Activated CD4-positive, alpha-beta memory T cell treated with anti-CD3 and anti-CD28 coated beads, Interleukin-2, amount 10 ng/mL, durations not matched to agents 7 days and 5 days (primary cell): ENCODE measurements at places on chromosomes 3 and 15. TPM values are rescaled to one million over a fixed set of nuclear protein-coding genes. Genes with fewer than 3 reads are reported as not detected.

DNA sequence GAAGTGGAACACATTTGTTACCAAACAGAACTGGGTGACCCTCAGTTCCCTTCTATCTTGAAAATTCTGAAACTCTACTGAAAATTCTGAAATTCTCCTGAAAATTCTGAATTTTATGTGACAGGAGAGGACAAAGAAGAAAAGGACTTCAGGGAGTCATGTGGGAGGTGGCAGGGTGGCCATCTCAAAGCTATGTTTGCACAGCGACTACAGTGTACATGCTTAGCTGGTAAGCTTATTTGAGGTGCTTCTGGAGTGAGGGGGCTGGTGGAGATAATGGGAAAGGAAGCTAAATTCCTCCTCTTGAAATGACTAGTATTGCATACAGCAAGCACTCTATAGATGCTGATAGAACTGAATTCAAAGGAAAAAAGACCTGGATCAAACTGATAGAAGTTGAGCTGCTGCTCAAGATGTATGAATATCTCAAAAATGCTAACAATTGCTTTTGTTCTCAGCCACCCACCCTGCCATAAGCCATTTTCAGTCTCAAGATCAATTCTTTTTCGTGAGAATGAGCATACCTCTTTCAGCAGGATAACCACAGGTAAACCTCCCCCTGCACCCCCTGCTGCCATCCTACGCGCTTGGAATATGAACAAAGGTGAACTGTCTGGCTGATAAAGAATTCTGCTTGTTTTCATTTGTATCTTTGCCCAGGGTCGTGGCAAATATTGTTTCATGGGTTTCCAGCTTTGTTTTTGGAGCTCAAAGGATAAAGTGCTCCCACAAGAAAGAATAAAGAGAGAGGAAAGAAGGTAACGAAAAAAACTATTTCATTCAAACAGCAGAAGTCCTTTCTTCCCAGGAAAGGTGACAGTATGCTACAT, 16.6 kb upstream of the ARHGEF3 start:
- peaks cover 15% of the 10 kb centered on the region for H3K4me1 ChIP-seq
- H3K4me3 ChIP-seq: no peak overlapping the region
- no peaks in the 10 kb centered on the region for H3K27me3 ChIP-seq
- DNase-seq: no peak

DNA sequence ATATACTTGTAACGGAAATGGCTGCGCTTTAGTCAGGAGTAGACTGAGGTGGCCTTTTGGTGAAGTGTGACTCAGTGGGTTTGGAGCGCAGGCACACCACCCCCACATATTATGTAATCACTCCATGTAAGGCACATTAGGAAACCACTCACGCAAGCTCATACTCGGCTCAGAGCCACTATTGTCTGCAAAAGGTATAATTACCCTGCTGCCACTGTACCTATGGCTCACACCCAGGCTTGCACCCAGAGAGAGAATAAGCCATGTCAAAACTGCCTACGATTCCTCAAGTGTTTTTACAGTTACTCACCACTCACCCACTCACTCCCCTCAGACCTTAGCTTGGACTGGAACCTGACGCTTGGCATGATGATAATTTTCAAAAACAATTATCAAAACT, 611.9 kb upstream of the CCDC54 start:
- H3K36me3 ChIP-seq: no peaks in the 10 kb centered on the region
- H3K27me3 ChIP-seq: no peaks in the 10 kb centered on the region
- H3K27ac ChIP-seq: no peak overlapping the region
- DNase-seq: no peak

- peaks cover 15% of the 10 kb centered on the region for H3K4me1 ChIP-seq
- DNase-seq: no peak
- no peaks in the 10 kb centered on the region for H3K36me3 ChIP-seq
- H3K27me3 ChIP-seq: peaks cover 4% of the 10 kb centered on the region
These were observed at the start of gene ALPK3 for GRCh38 chr15:84816694-84817465. Gene ALPK3 (plus strand): TSS chr15:84817356. CDS start chr15:84817453, 97 bp downstream.

- DNase-seq: peak; percentile 55
- H3K4me3 ChIP-seq: peak overlapping the region; percentile 97
- H3K36me3 ChIP-seq: peaks cover 9% of the 10 kb centered on the region
These were observed 695 bp downstream of the GMPS start for GRCh38 chr3:155870945-155871745.

DNA sequence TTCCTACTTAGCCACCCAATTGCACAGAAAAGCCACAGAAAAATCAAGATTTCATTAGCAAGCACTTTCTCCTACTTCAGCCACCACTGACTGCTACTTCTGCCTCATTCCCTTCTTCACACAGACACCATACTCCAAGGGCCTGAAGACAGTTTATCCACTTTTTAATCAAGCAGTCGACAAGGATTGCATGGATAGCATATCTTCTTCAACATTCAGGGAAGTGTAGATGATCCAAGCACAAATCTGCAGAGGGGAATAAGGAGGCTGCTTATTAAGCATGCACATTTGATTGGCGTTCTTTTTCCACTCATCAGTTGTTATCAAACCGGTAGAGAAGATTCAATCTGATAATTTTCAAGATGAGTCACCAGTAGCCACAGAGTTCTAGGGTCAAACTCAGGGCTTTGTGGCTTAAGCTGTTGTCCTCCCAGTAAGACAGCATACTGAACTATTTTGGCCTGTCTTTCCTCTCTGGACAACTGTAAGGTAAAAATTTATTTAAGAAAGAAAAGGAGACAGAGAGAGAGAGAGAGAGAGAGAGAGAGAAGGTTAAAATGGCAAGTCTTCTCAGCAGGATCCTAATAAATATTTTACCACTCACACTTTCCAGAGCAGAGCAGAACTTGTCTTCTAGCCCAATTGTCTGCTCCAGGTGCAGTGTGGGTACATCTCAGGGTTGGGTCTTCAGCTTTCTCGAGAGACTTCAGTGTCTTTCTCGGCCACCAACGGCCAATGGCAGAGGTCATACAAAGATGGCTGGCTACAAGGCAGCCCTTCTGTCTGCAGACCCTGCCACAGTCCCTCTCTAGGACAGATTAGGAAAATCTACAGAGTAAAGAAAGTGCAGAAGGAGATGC, 80.6 kb upstream of the BHLHE40 start:
- H3K27ac ChIP-seq: peak overlapping the region; percentile 76
- peak; percentile 29 for DNase-seq
- H3K4me1 ChIP-seq: peaks cover 67% of the 10 kb centered on the region
- H3K27me3 ChIP-seq: no peaks in the 10 kb centered on the region

Gene ACSBG1
- not detected for total RNA-seq

Gene GREM1
- not detected for total RNA-seq
